ENCODE measurements at places on chromosomes 16 and 17.

DNA sequence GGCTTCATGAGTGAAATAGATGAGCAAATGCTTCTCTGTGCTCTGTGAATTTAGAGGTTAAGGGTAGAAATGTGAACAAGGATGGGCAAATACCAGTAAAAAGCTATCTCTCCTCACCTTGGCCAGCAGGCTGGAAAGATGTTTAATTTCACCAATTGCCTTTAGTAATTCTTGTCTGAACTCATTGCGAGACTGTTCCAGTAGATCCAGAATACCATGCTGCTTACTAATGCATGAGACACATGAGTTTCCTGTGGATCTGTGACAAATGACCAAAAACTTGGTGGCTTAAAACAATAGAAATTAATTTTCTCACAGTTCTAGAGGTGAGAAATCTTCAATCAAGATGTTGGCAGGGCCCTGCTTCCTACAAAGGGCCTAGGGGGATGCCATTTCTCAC is 9.3 kb upstream of the ZNF624 start:
- DNase-seq: no peak

- DNase-seq: no peak
Observed at GRCh38 chr17:43660816-43661493, 767 bp downstream of the MEOX1 start.

- DNase-seq: no peak
Observed at GRCh38 chr16:29811170-29811895, 660 bp upstream of the PRRT2 start.

- no peak for DNase-seq
Observed at GRCh38 chr16:86725401-86725800, 147.1 kb downstream of the FOXL1 start.

- DNase-seq: no peak
Observed at GRCh38 chr17:72890711-72891110, 201.8 kb downstream of the SLC39A11 start.
